Activated CD8-positive, alpha-beta memory T cell treated with anti-CD3 and anti-CD28 coated beads, Interleukin-2, amount 10 ng/mL, durations not matched to agents 7 days and 5 days (primary cell): ENCODE measurements at places on chromosomes 13 and 19.
A peak's percentile ranks its signal among the peaks of the same experiment; 100 is the strongest.

- no peak for DNase-seq
These were observed 7.0 kb downstream of the CLASRP start for GRCh38 chr19:45045671-45046353.

DNA sequence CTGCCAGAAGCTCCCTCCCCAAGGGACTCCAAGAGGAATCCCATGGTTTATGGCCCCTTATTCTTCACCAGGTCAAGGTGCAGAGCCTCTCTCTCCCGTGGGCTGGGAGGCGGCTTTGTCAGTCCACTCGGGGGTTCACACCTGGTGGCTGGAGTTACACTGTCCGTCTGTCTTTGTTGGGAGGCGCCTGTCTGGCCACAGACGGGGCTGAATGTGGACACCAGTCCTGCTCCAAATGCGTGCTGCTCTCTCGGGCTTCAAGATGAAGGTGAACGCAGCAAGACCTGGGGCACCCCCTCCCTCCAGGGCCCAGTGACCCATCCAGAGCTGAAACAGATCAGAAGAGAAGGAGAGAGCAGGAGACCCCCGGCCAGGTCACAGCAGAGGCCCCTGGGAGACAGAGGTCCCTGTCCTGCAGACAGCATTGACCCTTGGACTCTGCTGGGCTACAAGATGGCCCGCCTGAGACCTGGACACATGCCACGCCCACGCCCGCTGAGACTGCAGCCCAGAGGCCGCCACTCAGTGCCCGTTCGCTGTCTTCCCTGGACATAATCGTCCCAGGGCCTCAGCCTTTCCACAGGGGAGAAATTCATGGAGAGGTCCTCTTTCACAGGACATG lies 29.9 kb upstream of the TUBGCP3 start:
- DNase-seq = no peak

DNA sequence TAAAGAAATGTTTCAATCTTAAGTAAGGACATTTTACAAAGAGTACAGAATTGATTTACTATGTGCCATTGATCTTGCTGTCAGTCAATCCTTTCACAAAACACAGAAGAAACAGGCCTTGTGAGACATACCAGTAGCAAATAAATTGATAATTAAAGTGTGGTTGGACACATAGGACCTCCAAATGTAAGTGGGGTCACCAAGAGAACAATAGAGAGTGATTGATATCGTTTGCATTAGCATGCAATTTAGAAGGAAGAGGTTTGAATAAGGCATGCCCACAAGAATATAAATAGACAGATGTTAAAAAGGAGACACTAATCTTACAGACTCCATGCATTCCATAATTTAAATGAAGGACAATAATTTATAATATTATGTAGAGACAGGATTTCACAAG lies 1628.3 kb downstream of the PCDH9 start:
- DNase-seq = no peak

GRCh38 chr19:33628921-33629825 lies 7.4 kb downstream of the CHST8 start:
- DNase-seq = no peak

DNA sequence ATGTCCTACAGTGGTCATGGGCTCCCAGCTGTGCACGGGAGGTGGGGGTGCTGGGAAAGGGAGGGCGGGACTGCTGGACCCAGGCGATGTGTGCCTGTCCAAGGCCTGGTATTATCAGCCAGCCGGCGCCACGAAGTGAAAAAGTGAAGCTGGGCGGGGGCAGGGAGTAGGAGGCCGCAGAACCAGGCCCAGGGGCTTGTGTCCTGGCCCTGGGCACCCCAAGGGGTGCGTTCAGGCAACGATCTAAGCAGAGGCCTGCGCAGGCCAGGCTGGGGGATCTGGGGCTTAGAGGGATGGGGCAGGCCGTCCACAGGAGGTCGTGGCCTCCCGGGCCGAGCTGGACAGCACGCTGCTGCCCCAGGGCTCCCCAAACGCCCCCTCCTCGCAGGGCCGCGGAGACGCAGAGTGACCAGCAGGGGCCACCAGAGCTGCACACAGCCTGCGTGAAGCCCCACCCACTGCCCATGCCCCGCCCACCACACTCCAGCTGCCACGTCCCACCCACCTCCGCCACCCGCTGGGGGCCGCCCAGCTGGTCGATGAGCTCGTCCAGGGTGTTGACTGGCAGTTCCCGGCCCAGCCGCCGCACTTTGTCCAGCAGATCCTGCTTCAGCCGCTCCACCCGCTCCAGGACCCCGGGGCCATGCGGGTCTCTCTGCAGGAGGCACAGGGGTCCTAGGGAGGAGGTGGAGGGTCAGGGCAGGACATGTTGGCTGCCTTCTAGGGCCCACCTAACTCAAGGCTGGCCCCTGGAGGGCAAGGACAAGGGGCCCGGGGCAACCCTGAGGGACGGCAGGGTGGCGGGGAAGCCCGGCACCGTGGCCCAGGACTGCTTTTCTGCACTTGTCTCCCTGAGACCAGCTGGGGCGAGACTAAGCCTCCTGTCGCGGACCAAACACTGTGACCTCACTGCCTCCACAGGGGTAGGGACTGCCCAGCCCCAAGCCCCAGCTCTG lies 9.5 kb downstream of the GPX4 start:
- DNase-seq = peak; percentile 88

DNA sequence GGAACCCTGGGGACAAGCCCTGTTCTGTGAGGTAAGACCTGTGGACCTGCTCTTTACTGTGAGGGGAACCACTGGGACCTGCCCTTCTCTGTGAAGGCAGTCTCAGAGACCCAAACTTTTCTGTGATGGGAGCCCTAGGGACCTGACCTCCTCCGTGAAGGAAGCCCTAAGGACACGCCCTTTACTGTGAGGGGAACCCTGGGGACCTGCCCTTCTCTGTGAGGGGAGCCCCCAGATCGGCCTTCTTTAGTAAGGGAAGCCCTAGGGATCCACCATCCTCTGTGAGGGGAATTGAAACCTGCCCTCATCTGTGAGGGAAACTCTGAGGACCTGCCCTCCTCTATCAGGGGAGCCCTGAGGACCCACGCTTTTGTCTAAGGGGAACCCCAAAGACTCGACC lies 343.5 kb downstream of the UQCRFS1 start:
- DNase-seq = no peak

DNA sequence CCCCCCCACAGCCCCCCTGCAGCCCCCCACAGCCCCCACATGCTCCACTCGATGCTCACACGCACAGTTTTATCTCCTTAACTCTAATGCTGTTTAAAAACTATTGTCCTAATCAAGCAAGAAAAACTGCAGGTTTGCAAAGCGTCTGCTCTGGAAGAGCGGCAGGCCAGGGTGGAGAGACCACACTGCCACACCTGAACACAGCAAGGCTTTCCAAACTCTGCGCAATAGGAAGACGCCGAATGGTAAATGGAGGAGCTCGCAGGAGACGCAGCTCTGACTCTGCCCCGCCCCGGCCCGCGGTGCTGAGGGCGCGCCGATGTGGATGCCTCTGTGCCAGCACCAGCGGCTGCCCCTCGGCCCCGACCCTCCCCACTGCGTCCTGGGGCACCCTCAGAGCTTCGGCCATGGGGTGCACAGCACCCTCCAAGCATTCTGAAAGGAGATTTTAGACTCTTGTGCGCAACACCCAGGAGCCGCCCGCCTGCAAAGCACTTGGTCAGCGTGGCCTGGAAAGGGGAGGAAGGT lies 32.4 kb downstream of the RASA3 start:
- no peak for DNase-seq

DNA sequence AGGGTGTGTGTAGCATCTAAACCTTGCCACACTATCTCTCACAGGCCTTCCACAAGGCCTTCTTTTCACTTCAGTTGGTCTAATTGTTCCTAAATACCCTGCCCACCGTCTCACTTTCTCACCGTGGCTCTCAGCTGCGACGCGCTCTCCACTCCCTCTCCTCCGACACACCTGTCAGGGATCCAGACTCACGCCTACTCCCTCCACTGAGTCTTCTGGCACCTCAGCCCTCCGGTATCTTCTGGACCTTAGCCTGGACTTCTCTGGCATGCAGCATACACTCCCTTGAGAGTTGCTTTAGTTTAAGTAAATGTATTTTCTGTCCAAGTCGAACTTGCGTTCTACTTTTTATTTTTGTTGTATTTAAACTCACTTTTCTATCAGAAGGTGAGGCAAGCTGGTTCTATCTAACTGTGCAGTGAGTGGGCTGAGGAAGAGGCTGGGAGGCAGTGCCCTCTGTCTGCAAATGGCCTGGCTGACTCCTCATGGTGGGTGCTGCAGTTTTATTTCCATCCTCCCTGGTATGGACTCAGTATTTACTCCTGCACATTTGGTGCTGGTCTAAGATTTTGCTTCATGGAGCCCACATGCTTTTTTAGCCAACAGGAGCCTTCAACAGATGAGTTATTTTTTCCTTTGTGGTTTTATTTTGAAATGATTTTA lies 28.5 kb upstream of the ARGLU1 start:
- no peak for DNase-seq

DNA sequence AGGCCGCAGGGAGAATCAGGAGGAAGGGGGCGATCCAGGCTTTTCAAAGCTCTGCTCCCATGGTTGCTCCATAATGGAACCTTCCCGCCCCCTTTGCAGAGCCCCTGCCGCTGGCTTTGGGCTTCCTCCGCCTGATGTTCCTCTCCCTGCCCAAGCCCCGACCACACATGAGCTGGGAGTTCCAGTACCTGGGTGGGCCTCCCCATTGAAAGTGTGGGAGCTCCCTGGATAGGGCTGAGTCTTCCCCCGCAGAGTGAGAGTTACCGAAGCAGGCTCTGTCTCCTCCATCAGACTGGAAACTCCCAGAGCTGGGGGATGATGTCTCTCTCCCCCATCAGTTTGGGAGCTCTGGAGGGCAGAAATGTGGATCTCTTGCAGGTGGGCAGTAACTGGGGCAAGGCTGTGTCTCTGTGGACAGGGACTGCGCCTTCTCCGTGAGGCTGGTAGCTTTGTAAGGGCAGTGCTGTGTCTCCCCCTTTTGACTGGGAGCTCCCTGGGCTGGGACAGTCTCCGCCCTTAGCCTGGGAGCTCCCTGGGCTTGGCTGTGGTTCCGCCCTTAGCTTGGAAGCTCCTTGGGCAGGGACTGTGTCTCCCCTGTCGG lies 722 bp downstream of the DCAF15 start:
- peak; percentile 48 for DNase-seq

DNA sequence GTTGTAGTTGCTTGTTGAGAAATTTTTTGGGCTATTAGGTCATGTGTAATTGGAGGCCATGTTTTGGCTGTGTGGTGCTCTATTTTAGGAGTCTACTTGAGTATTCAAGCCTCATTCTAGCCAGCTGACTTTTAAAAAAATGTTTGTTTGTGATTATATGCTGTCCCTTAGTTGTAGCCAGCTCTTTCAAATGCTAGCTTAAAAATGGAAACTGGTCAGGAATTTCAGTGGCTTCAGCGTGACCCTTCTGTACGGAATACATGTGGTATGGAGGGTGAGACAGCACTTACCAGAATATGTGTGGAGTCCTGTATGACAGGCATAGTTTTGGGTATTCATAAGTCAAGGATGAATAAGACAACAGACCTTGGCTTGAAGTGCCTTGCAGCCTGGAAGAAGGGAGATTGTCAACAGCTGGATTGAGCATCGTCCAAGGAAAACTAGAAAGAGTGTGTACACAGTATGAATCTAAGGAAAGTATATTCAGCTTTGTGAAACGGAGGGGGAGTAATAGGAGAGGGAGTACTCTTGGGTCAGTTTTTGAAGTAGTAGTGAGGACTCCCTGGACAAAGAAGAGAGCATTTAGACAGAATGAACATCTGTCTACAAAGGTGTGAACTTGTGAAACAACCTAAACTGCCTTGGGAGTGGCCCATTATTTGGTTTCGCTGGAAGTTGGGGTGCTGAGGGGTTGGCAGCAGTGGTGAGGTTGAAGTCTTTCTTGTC lies 20.0 kb upstream of the WTIP start:
- DNase-seq = no peak

GRCh38 chr19:4172861-4173473 lies 9.4 kb downstream of the SIRT6 start:
- peak; percentile 75 for DNase-seq

GRCh38 chr19:57377498-57378146 lies 12.0 kb upstream of the ZNF548 start:
- DNase-seq = no peak

DNA sequence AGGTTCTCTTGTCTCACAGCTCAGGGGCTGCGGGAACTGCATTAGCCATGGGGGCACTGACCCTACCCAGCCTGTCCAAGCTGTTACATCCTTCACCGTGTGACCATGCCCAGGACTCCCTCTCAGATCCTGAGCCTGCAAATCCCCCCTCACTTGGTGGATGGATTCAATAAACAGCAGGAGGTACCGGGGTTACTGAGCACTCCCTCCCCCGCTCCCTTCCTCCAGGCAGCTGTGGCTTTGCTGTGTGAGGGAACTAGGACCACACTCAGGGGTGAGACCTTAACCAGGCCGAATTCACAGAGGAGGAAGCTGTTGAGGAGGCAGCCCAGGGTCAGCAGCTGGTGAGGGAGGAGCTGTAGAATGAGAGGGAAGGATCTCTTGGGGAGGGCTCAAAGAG lies 27.0 kb upstream of the CEACAM1 start:
- no peak for DNase-seq

- no peak for DNase-seq
These were observed 1476.7 kb downstream of the UQCRFS1 start for GRCh38 chr19:27736225-27736624.

DNA sequence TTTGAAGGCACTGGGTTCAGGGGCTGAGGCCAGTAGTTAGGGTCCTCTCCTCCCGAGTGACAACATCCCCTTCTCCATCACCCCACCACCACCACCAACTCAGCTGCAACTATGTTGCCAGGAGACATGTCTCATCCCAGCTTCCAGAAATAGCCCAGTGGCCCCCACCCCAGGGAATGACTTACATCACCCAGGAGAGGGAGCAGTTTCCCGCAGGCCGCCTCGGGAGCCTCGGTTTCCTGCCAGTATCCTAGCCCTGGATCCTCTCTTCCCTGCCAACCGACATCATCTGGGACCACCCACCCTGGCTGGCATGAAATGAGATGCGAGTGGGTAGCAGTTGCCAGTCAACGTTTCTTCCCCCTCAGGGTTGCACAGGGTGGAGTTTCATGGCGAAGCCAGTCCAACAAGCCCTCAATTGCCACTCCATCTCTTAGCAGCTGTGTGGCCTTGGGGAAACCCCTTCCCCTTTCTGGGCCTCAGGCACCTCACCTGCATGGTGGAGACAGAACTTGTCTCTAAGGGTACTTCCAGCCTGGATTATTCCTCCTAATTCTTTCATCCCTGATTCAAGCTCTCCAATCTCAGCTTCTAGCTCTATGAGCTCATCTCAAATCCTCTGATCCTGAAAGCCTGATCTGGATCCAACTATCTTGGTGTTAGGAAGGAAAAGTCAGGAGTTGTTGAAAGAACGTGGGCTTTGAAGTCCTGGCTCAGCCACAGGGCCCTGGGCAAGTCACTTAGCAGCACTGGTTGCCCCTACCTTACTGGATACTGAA lies 3.9 kb upstream of the GSK3A start:
- no peak for DNase-seq

GRCh38 chr13:25901460-25902376 lies 150.1 kb downstream of the SHISA2 start:
- peak; percentile 66 for DNase-seq

- peak; percentile 76 for DNase-seq
These were observed 9.3 kb downstream of the MPND start for GRCh38 chr19:4352701-4353121.
